ENCODE measurements at places on chromosomes 13 and 19. TPM values are rescaled to one million over a fixed set of nuclear protein-coding genes. Genes with fewer than 3 reads are reported as not detected.

The FOXA3 gene
- total RNA-seq: 5.8 TPM

The TMEM150B gene
- total RNA-seq: not detected

The ACP7 gene
- 4.7 TPM for total RNA-seq

The LRFN3 gene
- 18.8 TPM for total RNA-seq

The SHISA7 gene
- not detected for total RNA-seq

The NLRP11 gene
- 0.86 TPM for total RNA-seq

The ZNF626 gene
- not detected for total RNA-seq

DNA sequence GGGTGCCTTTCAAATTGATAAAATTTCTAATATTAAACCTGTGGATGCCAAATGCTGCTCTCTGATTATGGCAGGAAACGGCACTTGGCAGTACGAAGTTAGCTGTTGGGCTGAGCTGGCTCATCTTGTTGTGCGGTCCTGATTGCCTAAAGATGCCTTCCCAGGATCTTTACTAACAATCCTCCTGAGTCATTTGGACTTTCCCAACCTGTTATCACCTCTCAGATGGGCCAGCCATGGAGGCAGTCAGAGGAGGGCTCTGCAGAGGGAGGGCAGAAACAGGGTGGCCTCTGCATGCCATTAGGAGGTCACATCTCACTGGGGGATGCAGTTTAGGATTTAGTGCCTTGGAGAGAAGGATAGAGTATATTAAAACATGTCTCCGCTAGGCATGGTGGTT is 27.3 kb downstream of the ALOX5AP start:
- H3K36me3 ChIP-seq: no peaks in the 10 kb centered on the region
- no peak overlapping the region for H3K4me3 ChIP-seq
- H3K4me1 ChIP-seq: no peaks in the 10 kb centered on the region
- no peak overlapping the region for H3K27ac ChIP-seq
- DNase-seq: no peak

DNA sequence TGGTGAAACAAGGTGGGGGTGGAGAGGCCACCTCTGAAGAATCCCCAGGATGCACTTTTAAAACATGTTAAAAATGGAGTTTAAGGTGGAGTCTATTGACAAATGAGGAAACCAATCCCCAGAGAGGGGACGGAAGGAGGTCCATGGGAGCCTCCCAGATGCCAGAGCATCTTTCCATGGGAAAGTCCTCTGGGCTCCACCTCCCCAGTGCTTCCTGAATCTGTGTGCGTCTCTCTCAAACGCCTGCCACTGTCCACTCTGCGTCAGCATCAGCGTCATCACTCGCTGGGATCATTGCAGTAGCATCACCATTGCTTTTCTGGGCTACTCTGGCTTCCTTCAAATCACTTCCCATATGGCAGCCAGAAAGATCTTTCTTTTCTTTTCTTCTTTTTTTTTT is 6.2 kb downstream of the GPR4 start:
- H3K27ac ChIP-seq: no peak overlapping the region
- no peak overlapping the region for H3K4me3 ChIP-seq
- DNase-seq: no peak
- no peaks in the 10 kb centered on the region for H3K36me3 ChIP-seq
- H3K27me3 ChIP-seq: peaks cover 18% of the 10 kb centered on the region

GRCh38 chr13:95355494-95355893 is 54.2 kb upstream of the ABCC4 start:
- no peaks in the 10 kb centered on the region for H3K4me1 ChIP-seq
- no peak overlapping the region for H3K4me3 ChIP-seq
- no peak for DNase-seq
- H3K36me3 ChIP-seq: no peaks in the 10 kb centered on the region
- H3K27ac ChIP-seq: no peak overlapping the region
- no peaks in the 10 kb centered on the region for H3K27me3 ChIP-seq

DNA sequence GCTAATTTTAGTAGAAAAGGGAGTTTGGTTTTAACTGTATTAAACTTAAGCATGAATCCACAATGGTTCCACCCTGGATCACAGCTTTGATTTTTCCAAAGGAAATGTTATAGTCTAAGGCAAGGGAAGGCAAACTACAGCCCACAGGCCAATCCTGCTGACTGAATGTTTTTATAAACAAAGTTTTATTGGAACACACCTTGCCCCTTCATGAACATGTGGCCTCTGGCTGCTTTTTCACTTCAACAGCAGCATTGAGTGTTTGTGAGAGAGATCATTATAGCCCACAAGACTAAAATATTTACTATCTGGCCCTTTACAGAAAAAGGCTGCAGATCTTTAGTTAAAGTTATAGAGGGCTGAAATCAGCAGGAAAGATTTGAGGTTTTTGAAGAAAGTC is 198.7 kb downstream of the IRS2 start:
- no peak overlapping the region for H3K27ac ChIP-seq
- H3K4me3 ChIP-seq: no peak overlapping the region
- H3K4me1 ChIP-seq: no peaks in the 10 kb centered on the region
- no peaks in the 10 kb centered on the region for H3K36me3 ChIP-seq
- no peaks in the 10 kb centered on the region for H3K27me3 ChIP-seq
- no peak for DNase-seq

GRCh38 chr19:35935911-35936737 is at the start of gene LRFN3:
TSS of gene LRFN3 (plus strand) at chr19:35936374. CDS start at chr19:35939426, 3,052 bp downstream.
- H3K27me3 ChIP-seq: no peaks in the 10 kb centered on the region
- H3K4me3 ChIP-seq: peak within 1 kb of the TSS; percentile 76
- peaks cover 17% of the 10 kb centered on the region for H3K4me1 ChIP-seq
- DNase-seq: peak; percentile 57

- H3K4me1 ChIP-seq: peaks cover 29% of the 10 kb centered on the region
- no peak for DNase-seq
- H3K27me3 ChIP-seq: no peaks in the 10 kb centered on the region
- no peak overlapping the region for H3K27ac ChIP-seq
- H3K36me3 ChIP-seq: no peaks in the 10 kb centered on the region
- no peak overlapping the region for H3K4me3 ChIP-seq
Measured at GRCh38 chr19:45954156-45954555, 19.5 kb downstream of the NOVA2 start.

GRCh38 chr13:101556676-101557123 is 104.2 kb downstream of the ITGBL1 start:
- no peak overlapping the region for H3K27ac ChIP-seq
- no peaks in the 10 kb centered on the region for H3K4me1 ChIP-seq

DNA sequence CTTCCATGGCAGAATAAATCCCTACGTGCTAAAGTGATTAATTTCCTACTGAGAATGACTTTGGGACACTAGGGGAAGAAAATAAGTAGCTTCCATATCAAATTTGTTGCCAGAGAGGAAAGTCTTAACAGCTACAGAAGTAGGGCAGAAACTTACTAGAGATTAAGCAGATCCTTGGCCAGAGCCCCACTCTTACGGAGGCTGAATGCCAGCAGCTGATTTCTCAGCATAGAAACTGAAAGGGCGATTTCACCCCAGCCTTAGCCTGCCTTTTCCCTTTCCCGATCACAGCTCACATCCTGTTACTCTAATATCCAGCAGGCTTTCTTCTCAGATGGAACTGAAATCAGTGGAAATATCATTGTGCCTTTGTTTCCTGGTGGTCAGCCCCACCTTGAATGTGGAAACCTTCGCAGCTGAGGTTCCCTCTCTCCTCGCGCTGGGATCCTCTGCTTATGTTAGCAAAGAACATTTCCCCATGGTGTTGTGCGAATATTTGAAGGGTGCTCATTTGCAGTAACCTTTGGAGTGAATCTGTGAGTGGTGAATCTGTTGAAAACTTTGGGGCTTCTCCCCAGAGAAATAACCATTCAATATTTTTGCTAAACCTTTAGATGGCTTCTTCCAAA is 8.4 kb downstream of the FAM124A start:
- no peaks in the 10 kb centered on the region for H3K27me3 ChIP-seq
- no peak for DNase-seq
- H3K27ac ChIP-seq: no peak overlapping the region
- H3K36me3 ChIP-seq: no peaks in the 10 kb centered on the region
- no peak overlapping the region for H3K4me3 ChIP-seq

DNA sequence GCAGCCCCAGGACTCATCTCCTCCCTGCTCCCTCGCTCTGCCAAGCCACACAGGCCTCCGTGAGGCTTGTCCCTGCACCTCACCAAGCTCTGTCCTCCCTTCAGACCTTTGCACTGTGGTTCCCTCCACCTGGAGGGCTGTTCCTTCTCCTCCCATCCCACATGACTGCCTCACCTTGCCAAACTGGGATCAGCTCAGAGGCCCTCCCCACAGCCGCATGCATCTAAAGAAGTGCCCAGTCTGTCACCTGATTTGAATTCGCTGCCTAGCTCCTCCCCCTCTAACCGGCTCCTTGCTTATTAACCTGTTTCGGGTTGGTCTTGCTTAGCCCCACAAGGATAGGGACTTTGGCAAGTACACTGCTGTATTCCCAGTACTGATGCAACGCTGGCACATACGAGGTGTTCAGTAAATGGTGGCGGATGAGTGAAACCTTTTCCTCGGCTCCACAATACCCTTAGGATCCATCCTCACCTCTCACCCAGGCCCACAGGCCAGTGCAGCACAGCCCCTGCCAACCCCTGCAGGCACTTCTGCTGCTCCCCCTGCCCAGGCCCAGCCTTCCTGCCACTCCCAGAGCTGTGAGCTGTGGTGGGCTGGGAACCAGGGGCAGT is 4.4 kb downstream of the AKT2 start:
- H3K27ac ChIP-seq: no peak overlapping the region
- peaks cover 4% of the 10 kb centered on the region for H3K36me3 ChIP-seq
- DNase-seq: no peak
- H3K4me1 ChIP-seq: peaks cover 13% of the 10 kb centered on the region
- H3K27me3 ChIP-seq: no peaks in the 10 kb centered on the region

- no peak overlapping the region for H3K27ac ChIP-seq
- no peak overlapping the region for H3K4me3 ChIP-seq
- no peaks in the 10 kb centered on the region for H3K4me1 ChIP-seq
Measured at GRCh38 chr13:106738186-106738678, 170.3 kb upstream of the ARGLU1 start.

DNA sequence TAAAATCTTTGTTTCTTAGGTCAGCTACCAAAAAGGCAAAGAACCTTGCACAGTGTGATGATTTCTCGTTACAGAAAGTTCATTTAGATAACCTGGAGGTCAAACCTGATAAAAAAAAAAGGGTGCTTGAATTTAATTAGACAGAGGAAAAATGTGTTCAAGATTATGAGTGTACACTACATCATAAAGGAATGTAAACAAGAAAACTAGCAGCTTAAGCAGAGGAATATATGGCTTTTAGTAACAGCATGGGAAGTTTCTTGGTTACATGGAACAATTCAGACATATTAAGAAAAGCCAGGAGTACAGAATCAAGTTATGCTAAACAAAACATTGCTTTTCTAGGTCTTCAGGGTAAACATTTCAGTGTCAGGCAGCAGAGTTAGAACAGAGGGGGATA is 32.9 kb downstream of the ING1 start:
- H3K27me3 ChIP-seq: no peaks in the 10 kb centered on the region
- H3K4me1 ChIP-seq: no peaks in the 10 kb centered on the region
- H3K4me3 ChIP-seq: no peak overlapping the region
- H3K36me3 ChIP-seq: no peaks in the 10 kb centered on the region

DNA sequence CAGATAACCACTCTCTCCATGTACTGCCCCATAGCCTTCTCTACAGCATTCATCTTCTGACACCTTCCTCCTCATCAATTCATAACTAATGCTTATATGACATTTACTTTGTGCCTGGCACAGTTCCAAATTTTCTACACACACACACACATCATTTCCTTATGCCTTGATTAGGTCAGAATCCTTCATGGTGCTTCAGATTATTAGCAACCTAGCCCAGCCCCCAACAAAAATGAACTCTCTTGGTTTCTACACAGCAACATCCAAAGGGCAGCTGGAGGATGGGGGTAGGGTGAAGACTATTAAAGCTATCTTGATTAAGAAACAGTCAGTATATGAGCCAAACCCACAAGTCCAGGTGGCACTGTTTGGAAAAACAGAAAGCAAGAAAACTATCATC is 3.7 kb downstream of the RUBCNL start:
- DNase-seq: no peak
- H3K36me3 ChIP-seq: no peaks in the 10 kb centered on the region
- no peak overlapping the region for H3K27ac ChIP-seq
- H3K4me1 ChIP-seq: peaks cover 10% of the 10 kb centered on the region

DNA sequence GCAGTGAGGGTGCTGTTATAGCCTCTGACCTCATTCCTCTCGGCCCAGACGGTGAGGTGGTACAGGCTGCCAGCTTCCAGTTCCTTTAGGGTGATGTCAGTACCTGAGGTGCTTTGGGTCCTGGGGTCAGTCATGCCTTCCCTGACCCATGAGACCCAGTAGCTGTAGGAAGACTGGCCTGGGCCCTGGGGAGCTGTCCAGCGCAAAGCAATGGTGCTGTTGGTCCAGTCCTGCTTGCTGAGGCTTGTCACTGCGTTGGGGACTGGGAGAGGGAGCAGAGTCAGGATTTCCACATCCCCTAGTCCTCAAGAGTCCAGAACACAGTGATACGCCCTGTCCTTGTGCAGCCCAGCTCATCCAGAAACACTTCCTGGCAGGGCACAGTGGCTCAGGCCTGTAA is 10.7 kb downstream of the PTPRH start:
- no peak overlapping the region for H3K27ac ChIP-seq
- peaks cover 10% of the 10 kb centered on the region for H3K36me3 ChIP-seq
- no peaks in the 10 kb centered on the region for H3K4me1 ChIP-seq
- DNase-seq: no peak
- H3K27me3 ChIP-seq: no peaks in the 10 kb centered on the region

- peaks cover 2% of the 10 kb centered on the region for H3K36me3 ChIP-seq
- peaks cover 15% of the 10 kb centered on the region for H3K4me1 ChIP-seq
- H3K4me3 ChIP-seq: peak overlapping the region; percentile 98
- peak overlapping the region; percentile 78 for H3K27ac ChIP-seq
Measured at GRCh38 chr19:3499738-3500428, 591 bp downstream of the DOHH start.

DNA sequence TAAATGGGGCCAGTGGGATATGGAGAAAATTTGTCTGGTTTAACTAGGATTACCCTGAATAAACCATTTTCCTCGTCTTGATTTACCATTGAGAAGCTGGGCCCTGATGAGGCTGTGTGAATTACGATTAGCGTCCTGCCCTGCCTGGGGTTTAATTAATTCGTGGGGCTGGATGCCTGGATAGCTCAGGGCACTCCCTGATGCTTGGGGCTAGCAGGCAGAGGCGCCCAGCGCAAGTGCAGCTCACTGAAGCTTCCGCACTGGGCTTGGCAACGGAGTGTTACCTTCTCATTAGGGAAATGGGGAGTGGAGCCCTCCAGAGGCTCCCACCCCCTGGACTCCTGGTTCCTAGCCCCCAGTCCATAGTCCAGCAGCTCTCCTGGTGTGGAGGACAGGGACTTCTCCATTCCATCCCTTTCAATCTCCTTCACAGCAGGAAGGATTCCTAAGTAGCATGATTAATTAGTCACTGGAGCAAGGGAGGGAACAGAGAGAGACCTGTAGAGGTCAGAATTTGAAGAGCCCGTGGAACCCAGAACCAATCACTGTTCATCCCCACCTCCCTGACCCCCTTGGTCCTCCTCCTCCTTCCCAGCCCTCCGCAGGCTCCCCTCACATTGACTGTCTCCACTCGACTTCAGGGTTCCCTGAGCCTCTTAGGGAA is 107.2 kb downstream of the UQCRFS1 start:
- H3K36me3 ChIP-seq: no peaks in the 10 kb centered on the region
- H3K27me3 ChIP-seq: no peaks in the 10 kb centered on the region
- no peak for DNase-seq

GRCh38 chr13:94822356-94822755 is 110.0 kb upstream of the SOX21 start:
- H3K4me3 ChIP-seq: no peak overlapping the region
- no peak for DNase-seq
- no peak overlapping the region for H3K27ac ChIP-seq
- H3K27me3 ChIP-seq: peaks cover 43% of the 10 kb centered on the region
- no peaks in the 10 kb centered on the region for H3K36me3 ChIP-seq
- no peaks in the 10 kb centered on the region for H3K4me1 ChIP-seq

Data from HCT116 (cell line).